Activated T-cell treated with anti-CD3 and anti-CD28 coated beads, Interleukin-2, amount 50 U/mL, for 48 hours (primary cell): ENCODE measurements at places on chromosomes 3 and 15.

- DNase-seq, result no peak
Observed at GRCh38 chr3:156711113-156711512, 36.7 kb downstream of the TIPARP start.

DNA sequence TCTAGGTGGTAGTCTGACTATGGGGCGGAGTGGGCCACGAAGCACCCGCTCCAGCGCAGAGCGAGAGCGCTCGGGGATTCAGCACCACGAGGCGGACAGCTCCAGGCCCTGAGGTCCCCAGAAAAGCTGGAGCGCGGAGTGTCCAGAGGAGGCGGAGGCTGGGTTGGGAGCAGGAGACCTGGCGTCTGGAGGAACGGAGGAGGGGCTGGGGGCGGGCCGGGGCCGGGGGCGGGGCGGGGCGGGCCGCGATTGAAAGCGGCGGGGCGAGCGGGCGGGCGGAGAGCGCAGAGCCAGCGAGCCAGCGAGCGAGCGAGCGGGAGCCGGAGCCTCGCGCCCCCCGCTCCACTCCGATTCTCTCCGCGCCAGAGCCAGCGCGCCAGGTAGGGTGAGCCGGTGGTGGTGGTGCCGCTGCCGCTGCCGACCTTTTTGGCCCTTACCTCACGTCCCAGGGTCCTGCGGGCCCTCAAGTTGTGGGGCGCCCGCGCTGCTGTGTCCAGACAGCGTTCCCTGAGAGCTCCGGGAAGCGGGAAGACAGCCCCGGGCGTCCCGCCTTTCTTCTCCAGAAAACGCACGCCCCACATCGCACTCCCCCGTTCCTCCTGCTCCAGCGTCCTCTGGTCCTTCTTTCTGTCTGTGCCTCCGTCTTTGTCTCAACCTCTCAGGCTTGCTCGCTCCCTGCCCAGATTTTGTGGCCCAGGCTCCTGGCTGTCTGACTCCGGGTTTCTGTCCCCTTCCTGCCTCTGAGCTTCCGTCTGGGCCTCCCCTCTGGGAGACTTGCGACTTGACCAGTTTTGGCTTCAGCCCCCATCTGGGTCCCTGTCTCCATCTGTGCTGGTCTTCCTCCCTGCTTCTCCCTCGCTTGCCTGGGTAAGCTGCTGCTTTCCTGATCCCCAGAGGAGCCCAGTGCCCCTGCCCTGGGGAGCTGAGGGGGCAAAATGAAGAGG lies at the start of gene GRM2:
Gene GRM2, plus strand, starts transcription at position 281 of the 944 bp plus-strand sequence. CDS start 1,916 bp downstream, outside the sequence.
- no peak for DNase-seq

DNA sequence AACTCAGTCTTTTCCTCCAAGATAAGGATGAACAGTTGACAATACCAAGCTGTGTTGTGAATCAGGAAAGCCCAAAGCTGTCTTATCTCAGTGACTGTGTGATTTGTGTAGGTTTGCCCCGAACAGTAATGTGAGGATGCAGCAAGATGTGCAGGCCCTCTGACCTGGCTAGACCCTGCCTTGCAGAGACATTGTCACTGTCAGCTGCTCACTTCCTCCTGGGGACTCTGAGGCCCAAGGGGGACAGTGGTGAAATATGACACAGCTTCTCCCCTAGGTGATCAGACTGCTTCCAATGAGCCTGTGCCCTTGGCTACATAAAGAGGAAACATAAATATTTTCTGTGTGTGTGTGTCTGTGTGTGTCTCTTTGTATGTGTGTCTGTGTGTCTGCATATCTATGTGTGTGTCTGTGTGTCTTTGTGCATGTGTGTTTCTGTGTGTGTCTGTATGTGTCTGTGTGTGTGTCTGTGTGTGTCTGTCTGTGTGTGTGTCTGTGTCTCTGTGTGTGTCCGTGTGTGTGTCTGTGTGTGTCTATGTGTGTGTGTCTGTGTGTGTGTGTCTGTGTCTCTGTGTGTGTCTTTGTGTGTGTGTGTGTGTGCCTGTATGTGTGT lies 21.7 kb downstream of the LRRK1 start:
- DNase-seq, result no peak

DNA sequence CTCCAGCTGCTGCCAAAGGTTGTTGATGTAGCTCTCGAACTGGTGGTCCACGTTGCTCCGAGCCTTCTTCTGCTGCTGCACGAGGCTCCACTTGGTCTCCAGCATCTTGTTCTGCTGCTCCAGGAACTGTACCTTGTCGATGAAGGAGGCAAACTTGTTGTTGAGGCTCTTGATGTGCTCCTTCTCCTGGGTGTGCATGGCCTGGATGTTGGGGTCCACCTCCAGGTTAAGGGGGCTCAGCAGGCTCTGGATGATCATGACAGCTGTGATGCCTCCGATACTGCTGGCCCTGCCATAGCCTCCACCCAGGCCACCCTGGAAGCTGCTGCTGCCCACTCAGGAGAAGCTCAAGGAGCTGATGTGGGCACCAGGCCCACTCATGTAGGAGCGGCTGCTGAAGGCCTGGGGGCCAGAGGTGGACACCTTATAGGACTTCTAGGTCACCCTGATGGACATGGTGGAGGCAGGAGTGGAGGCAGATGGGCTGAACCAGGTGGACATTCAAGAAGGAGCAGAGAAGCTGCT lies 14.9 kb upstream of the PSTPIP1 start:
- DNase-seq, result no peak

DNA sequence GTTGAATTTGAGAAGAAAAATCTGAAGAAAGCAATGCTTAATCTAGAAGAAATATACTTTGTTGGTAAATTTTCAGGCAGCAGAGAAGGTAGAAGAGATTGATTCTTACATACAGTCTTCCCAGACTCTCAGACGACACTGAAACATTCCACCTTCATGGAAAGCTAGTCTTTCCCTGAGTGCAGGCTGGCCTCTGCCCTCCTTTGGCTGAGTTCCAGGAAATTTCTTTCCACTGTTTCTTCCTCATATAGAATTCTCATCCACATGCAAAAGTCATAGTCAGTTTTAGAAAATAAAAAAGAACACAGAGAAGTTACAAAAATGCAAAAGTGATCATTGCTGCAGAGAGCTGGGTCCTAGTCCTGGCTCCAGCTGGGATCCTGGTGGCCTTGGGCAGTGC lies 142.5 kb upstream of the PRR23C start:
- DNase-seq, result no peak

DNA sequence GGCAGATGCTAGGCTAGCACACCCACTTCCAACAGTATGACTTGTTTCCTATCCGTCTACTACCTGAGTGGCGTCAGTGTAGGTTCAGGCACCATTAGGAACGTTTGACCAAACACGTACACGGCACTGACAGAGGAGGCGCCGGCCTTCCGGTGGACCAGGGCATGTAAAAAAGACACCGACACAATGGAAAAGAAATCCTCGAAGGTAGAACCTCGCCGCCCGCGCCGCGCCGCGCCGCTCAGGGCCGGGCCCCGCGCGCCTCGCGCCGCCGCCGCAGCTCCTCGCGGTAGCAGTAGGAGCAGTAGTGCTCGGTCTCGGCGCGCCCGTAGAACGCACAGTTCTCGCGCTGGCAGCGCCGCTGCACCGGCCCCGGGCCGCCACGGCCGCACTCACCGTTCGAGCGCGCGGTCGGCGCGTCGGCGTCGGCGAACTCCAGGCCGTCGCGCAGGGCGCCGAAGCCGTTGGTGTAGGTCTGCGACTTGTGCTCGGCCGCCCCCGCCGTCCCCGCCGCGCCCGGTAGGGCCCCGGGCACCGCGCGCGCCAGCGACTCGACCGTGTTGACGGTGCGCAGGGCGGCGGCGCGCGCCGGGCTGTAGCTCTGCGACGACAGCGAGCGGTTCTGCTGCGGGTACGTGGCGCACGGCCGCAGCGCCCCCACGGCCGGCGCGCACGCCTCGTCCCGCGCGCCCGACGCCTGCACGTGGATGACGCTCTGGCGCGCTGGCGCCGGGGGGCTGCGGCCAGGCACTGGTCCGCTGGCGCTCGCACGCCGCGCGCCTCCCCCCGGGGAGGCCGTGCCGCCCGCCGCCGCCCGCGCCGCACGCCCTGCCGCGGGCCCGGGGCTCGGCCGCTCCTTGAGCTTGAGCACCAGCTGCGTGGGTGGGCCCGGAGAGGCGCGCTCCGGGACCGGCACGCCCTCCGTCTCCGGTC lies 156.7 kb downstream of the KLF13 start:
- peak; percentile 78 for DNase-seq

DNA sequence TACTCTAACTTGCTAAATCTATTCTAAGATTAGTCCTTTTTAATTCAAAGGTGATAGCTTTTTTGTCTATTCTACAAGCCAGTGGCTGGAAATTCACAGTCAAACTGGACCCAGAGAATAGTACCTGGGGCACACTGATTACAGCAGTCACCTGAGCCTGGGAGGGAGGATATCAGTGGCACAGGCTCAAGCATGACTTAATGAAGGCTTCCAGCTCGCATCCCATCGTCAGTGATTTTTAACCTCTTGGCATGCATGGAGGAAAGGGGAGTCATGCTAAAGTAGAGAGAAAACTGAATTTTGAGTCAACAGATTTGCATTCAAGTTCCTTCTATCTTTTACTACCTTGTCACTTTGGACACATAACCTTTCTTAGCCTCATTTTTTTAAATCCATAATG lies 24.8 kb downstream of the GOLIM4 start:
- DNase-seq, result no peak
